H54 (cell line): ENCODE measurements at places on chromosomes 6 and 20.
A peak's percentile ranks its signal among the peaks of the same experiment; 100 is the strongest.

DNA sequence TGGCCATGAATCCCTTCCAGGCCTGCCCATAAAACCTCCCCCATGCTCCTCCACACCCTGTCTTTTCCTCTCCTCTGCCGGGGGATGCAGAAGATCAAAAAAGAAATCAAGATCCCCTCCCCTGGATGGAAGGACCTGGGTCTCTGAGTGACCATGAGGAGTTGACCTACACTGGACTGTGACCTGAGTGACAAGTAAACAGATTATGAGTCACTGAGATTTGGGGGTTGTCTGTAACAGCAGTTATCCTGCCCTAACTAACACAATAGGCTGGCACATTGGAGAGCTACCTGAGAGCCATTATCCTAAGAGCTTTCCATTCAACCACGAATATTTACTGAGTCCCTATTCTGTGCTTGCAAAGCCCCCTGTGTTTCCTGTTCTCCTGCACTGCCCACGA is 28.4 kb upstream of the SIRPA start:
- DNase-seq, result no peak

DNA sequence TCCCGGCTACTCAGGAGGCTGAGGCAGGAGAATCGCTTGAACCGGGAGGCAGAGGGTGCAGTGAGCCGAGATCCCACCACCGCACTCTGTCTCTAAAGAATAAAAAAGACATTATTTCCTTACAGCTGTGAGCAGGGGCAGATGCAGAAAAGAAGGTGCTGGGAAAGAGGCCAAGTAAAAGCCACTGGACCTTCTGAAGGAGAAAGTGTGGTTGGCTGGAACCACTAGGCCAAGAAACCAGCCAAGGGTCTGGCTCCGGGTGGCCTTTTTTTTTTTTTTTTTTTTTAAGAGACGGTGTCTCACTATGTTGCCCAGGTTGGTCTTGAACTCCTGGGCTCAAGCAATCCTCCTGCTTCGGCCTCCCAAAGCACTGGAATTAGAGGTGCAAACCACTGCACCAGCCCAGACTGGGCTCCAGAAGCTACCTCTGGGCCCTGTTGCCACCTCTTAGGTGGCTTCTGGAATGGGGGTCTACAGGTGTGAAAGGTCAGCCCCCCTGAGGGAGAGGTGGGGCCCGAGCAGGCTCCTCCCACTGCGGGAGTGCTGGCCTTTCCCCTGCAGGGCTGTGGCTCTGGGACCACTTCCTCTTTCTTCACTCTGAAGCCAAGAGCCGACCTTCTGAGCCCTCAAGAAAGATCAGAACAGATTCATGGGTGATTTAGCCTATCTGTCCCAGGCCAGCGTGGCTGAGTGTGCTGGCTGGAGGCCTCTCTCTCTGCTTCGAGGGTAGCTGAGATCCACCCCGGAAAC is at the start of gene FGD2:
TSS of gene FGD2 (plus strand) at position 595 of the 750 bp plus-strand sequence. CDS start 163 bp downstream, outside the sequence.
- DNase-seq, result no peak

- DNase-seq, result no peak
These were observed 42.7 kb downstream of the IRAK1BP1 start for GRCh38 chr6:78910010-78910409.

GRCh38 chr6:6277413-6277812 is 43.0 kb downstream of the F13A1 start:
- no peak for DNase-seq

- DNase-seq, result no peak
These were observed 85.2 kb downstream of the PLEKHG1 start for GRCh38 chr6:150684714-150685459.

DNA sequence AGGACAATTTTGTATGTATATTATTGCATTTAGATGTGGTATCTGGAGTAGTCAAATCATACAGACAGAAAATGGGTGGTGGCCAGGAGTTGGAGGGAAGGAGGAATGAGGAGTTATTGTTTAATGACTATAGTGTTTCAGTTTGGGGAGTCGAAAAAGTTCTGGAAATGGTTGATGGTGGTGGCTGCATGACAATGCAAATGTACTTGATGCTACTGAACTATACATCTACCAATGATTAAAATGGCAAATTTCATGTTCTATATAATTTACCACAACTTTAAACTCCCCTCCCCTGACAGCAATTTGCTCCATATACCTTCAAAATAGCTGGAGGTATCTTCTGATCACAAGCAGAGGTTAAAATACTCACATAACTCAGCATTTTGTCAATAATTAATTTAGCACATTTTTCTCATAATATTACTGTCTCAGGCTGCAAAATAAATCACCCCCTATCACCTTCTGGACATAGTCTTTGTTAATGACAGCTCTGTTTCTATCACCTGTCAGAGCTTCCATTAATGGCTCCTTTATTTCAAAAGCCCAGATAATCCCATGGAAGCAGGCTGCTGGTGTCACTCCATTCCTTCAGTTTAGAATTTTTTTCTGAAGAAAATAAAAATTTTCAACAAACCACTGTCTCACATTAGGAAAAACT is 25.7 kb upstream of the RHAG start:
- no peak for DNase-seq

DNA sequence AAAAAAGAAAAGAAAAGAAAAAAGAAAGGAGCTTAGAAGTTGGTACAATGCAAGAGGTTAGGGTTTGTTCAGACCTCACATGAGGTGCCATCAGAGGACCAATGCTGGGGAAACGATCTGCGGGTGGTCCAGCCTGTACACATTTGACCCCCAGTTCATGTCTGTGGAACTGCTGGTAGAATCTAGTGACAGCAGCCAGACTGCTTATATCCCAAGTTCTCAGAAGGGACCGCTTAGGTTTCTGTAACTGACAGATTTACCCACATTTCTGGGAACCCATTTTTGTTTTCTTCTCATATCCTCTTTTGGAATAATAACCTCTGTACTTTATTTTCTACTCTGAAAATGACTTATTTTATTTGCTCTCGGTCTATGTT is 4.7 kb downstream of the PPP1R18 start:
- DNase-seq, result no peak

GRCh38 chr6:99661870-99662269 is 55.2 kb downstream of the PRDM13 start:
- no peak for DNase-seq

GRCh38 chr6:132764370-132764769 is 6.7 kb upstream of the VNN2 start:
- DNase-seq, result peak; percentile 19

- no peak for DNase-seq
These were observed 7.7 kb downstream of the ADGRF1 start for GRCh38 chr6:47034421-47034820.

DNA sequence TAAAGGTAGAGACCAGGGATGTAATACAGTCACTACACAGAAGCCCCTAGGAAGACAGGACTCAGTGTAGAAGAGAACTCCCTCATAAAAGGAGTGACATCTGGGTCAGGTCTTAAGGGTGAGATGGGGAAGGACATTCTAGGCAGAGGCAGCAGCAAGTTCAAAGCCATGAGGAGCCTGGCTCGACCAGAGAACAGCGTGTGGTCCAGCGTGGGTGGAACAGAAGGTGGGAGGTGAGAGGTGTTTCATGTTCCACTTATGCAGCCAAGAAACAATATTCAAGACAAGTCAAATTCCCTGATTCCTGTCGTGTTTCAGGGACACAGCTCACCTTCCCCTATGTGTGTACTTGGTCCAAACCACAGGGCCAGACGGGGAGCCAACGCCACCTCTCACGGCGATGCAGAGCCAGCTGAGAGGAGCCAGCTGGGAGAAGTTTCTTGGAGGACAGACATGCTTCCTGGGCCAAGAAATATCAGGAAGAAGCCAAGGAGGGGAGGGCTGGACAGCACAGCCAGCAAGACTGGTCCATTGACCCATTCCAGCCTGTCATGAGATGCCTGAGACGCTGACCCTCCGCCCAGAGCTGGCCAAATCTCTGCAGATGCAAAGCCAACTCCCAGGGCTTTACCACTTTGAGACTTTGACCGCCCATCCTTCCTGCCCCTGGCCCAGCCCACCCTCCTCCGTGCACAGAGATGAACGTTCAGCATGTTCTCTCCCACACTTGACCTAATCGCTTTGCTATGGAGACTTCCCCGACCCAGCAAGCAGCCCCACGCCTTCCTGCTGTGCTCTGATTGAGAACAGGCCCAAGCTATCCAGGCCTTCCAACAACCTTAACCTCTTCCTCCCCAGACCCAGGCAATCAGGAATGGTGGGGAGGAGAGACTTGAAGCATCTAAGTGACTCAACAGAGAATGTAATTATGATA is 113.8 kb downstream of the PRND start:
- no peak for DNase-seq

- DNase-seq, result no peak
These were observed 93.0 kb upstream of the ELOVL5 start for GRCh38 chr6:53441761-53442160.

GRCh38 chr6:158793432-158793831 is 25.7 kb downstream of the EZR start:
- peak; percentile 30 for DNase-seq

GRCh38 chr6:18260448-18261106 is 3.8 kb downstream of the DEK start:
- no peak for DNase-seq

GRCh38 chr6:150723857-150724256 is 124.2 kb downstream of the PLEKHG1 start:
- DNase-seq, result peak; percentile 3

DNA sequence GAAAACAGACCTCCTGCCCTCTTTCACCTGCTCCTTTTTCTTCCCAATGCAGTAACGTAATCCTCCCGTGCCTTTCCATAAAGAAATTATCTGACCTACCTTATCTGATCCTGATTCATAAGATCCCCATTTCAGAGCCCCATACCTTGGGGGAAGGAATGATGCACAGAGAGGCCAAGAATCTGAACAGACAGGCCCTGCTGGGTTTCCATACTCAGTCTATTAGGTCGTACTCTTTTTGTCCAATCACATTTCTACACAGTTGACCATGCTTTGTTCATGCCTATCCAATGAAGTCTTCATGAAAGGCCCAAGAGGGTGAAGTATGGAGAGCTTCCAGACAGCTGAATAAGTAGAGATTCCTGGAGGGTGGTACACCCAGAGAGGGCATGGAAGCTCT is 25.3 kb downstream of the SRPK1 start:
- DNase-seq, result no peak

- DNase-seq, result no peak
These were observed 6.7 kb downstream of the XRN2 start for GRCh38 chr20:21309678-21310467.

DNA sequence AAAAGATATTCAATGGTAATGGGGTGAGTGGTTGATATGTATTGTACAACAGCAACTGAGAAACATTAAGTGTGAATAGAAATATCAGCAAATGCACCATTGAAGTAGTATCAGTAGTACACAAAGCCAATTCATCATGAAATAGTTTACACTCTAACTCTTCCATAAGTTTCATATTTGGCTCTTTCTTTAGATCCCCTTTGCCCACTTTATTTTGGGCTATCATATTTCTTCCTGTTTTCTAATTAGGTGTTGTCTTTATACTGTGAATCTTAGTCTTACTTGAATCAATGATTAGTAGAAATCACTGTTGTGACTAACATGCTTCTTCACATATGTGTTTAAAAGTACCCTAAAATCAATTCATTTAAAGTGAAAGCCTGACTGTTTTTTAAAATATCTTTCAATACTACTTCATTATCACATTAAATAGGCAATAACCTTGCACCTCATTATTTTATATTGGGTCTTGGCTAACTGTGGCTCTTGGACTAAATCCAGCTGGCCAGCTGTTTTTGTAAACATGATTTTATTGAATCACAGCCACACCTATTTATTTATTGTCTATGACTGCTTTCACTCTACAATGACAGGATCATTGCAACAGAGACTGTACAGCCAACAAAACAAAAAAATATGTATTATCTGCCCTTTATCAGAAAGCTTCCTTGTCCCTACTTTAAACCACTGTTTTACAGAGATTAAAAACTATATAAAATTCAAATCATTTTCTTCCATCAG is 38.9 kb downstream of the EYS start:
- DNase-seq, result no peak

GRCh38 chr20:60559462-60559861 is 601.2 kb downstream of the CDH26 start:
- no peak for DNase-seq

- DNase-seq, result no peak
These were observed 97.9 kb downstream of the ID4 start for GRCh38 chr6:19934996-19935591.

DNA sequence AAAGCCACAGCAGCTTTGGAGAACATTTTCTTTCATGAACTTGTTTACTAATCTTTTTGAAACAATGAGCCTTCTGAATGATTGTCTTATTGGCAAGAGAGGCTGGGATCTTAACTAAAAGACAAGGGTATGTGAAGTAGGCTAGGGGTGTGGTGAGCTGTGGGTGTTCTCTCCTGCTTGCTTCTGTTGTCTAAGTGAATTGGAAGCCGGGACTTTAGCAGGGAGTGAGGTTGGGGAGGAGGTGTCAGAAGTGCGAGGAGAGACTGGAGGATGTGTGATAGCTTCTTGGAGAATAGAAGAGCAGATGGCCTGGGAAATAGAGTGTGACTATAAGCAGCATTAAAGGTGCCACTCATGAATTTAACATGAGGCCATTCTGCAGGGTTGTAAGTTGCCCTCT is 562.8 kb downstream of the UTRN start:
- no peak for DNase-seq

DNA sequence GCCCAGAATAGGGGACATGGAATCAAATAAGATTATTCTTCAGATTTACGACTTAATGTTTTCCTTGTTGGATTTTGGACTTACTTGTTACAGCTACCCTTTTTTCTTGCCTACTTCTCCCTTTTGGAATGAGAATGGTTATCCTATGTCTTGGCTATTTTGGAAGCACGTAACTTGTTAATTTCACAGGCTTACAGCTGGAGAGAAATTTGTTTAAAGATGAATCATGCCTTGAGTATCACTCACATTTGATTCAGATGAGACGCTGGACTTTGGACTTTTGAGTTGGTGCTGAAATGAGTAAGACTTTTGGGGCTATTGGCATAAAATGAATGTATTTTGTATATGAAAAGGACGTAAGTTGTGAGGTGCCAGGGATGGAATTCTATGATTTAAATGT is 83.3 kb downstream of the SMPDL3A start:
- no peak for DNase-seq
